ENCODE measurements at places on chromosomes 5 and 9.

DNA sequence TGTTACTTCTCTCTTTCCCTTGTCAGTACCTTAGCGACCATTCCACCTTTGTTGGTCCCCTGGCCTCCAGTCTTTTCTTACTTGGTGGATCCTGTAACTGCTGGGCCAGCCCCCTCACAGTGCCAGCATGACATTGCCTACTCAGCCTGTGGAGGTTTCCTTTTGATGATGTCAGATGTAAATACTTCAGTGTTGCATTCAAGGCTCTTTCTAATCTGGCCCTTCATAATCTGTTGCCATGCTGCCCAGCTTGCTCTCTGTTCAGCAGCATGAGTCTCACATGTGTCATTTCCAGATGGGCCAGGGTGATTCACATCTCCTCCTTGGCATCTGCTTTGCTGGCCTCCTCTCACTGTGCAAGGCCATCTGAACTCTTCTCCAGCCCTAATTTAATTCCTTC is 57.1 kb downstream of the MAST4 start:
- H3K4me3 ChIP-seq, result no peak overlapping the region
- no peaks in the 10 kb centered on the region for H3K36me3 ChIP-seq
- H3K27me3 ChIP-seq, result no peaks in the 10 kb centered on the region
- no peak overlapping the region for H3K27ac ChIP-seq
- DNase-seq, result peak; percentile 54

GRCh38 chr9:116218399-116218798 is 64.8 kb downstream of the PAPPA start:
- peaks cover 2% of the 10 kb centered on the region for H3K36me3 ChIP-seq
- H3K4me3 ChIP-seq, result no peak overlapping the region
- H3K27me3 ChIP-seq, result no peaks in the 10 kb centered on the region
- H3K27ac ChIP-seq, result no peak overlapping the region

- H3K36me3 ChIP-seq, result no peaks in the 10 kb centered on the region
- H3K4me3 ChIP-seq, result no peak overlapping the region
- H3K4me1 ChIP-seq, result no peaks in the 10 kb centered on the region
- no peaks in the 10 kb centered on the region for H3K27me3 ChIP-seq
- DNase-seq, result no peak
- H3K27ac ChIP-seq, result no peak overlapping the region
These were observed 40.3 kb downstream of the RGMB start for GRCh38 chr5:98813755-98814154.

DNA sequence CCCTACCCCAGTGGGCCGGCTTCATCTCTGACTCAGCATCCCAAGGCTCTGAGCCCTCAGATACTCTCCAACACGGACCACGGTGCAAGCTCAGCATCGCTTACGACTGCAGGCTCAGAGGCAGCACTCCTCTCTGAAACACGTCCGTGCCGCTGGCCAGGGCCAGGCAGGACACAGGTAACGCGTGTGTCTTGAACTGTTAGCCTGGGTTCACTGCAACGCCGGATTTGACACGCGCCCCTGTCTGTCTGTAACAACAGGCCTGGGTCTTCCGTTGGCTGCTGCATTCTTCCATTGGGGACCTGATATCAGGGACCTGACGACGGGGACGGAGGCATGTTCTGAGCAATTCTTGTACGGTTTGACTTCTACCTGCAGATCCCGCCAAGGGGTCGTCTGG is 6.4 kb downstream of the SLC6A3 start:
- H3K27me3 ChIP-seq, result peaks cover 11% of the 10 kb centered on the region
- H3K27ac ChIP-seq, result no peak overlapping the region
- no peak overlapping the region for H3K4me3 ChIP-seq
- no peaks in the 10 kb centered on the region for H3K36me3 ChIP-seq

GRCh38 chr9:16138561-16139491 is 586.0 kb downstream of the CCDC171 start:
- no peaks in the 10 kb centered on the region for H3K27me3 ChIP-seq
- no peaks in the 10 kb centered on the region for H3K36me3 ChIP-seq
- no peak overlapping the region for H3K4me3 ChIP-seq
- peaks cover 8% of the 10 kb centered on the region for H3K4me1 ChIP-seq

DNA sequence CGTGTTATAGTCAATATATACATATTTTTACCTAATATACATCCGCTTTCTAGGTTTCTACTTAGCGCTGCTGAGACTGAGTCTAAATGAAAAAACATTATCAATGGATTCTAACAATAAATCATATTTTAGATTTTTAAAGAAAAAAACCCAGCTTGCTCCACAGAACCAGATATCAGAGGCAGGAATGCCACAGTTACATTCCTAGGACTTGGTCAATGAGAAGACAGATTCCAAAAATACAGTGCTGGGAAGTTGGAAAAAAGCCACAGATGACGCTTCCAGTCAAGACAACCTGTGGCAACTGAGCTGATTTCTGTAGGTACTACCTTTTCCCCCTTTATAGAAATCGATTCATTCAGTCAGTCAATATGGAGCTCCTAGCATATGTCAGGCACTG is 577 bp upstream of the CCDC112 start:
- no peaks in the 10 kb centered on the region for H3K36me3 ChIP-seq
- peak; percentile 76 for DNase-seq
- H3K27ac ChIP-seq, result no peak overlapping the region
- H3K27me3 ChIP-seq, result no peaks in the 10 kb centered on the region
- no peak overlapping the region for H3K4me3 ChIP-seq
- peaks cover 4% of the 10 kb centered on the region for H3K4me1 ChIP-seq

DNA sequence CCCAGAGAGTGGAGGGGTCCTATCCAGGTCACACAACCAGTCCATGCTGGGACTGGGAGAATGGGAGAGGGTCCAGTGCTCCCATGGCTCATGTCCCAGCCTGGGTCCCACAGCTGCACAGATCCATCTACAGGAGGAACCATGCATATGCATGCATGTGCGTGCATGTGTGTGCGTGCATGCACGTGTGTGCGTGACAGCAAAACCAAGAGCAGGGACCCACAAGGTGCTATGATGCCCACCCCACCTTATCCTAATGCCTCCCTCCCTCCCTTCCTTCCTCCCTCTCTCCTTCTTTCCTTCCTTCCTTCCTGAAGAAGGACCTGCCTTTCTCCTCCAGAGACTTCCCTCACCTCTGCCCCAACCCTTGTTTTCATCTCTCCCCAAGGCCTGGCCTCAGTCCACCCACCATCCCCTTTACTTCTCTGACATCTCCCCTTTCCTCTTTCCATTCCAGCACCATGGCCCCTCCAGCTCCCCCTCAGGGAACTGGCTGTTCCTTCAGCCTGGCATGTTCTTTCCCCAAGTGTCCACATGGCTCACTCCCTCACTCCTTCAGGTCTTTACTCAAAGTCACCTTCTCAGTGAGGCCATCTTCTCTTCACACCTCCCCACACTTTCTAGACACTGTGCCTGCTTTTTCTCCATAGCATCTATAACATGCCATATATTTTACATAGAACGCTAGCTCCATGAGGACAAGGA is 21.8 kb downstream of the AQP7 start:
- H3K27ac ChIP-seq, result no peak overlapping the region
- peaks cover 7% of the 10 kb centered on the region for H3K4me1 ChIP-seq
- H3K4me3 ChIP-seq, result no peak overlapping the region
- DNase-seq, result no peak
- no peaks in the 10 kb centered on the region for H3K36me3 ChIP-seq

- peaks cover 6% of the 10 kb centered on the region for H3K36me3 ChIP-seq
- H3K4me3 ChIP-seq, result peak overlapping the region; percentile 99
- no peaks in the 10 kb centered on the region for H3K4me1 ChIP-seq
These were observed 703 bp downstream of the FAM120AOS start for GRCh38 chr9:93452710-93453046.

DNA sequence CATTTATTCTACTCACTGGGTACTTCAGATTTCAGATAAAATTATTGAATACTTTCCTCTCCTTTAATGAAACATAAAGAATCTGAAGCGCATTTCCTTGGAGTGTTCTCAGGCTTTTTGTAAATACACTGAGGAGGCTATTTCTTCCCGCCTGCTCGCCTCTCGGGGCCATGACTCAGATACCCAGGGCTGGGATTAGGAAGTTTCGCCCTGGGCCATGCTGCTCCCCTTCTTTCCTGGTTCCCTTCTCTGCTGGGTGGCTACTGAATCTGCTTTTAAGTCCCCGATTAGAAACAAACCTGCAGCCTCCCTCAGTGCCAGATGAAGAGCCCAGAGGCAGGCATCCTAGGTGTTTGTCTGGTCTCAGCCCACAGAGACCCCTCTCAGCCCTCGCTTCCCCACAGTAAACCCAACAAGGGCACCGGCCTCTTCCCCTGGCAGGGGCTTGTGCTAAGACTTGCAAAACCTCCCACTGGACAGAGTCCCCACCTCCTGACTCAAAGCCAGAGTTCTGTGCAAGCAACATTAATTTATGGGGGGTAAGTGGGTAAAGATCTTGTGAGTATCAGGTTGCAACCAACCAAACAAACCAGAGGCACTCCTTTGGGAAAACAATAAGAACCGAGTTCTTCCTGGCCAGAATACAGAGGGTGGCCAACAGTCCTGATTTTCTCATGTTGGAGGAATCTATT is 30.7 kb upstream of the IRX1 start:
- no peaks in the 10 kb centered on the region for H3K4me1 ChIP-seq
- H3K27me3 ChIP-seq, result no peaks in the 10 kb centered on the region
- no peak overlapping the region for H3K4me3 ChIP-seq
- no peak for DNase-seq
- no peaks in the 10 kb centered on the region for H3K36me3 ChIP-seq

- no peak for DNase-seq
- no peak overlapping the region for H3K4me3 ChIP-seq
- H3K4me1 ChIP-seq, result no peaks in the 10 kb centered on the region
- peaks cover 6% of the 10 kb centered on the region for H3K36me3 ChIP-seq
- H3K27ac ChIP-seq, result no peak overlapping the region
These were observed 1.0 kb downstream of the FAM200C start for GRCh38 chr5:160398806-160399205.

DNA sequence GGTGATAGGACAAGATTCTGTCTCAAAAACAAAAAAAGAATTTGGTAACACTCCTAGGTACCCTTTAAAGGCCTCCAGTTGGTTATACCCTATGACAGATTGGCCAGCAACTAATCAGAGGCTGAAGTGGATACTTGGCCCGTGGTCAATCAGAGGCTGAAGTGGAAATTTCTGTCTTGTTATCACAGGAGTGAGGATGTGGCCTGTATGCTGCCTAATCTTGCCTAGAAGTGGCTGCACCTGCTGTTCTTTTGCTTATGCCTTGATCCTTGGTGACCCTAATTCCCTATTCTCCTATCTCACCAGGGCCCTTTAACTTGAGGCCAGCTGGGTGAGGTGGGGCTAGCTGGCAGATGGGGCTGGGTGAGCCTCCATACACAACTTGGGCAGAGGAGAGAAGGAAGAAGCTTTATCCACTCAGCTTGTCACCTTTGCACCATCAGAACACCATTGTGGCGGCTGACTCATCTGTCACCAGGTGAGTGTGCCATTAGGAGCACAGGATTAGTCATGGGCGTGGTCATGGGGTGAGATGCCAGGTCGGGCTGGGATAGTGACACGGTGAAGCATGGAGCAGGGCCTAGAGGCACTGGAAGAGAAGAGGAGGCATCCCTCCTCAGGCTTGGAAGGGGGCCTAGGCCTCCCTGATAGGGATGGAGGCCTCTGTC is 41.5 kb downstream of the SAR1B start:
- no peaks in the 10 kb centered on the region for H3K27me3 ChIP-seq
- no peaks in the 10 kb centered on the region for H3K36me3 ChIP-seq
- no peak overlapping the region for H3K27ac ChIP-seq
- no peak overlapping the region for H3K4me3 ChIP-seq
- H3K4me1 ChIP-seq, result no peaks in the 10 kb centered on the region

DNA sequence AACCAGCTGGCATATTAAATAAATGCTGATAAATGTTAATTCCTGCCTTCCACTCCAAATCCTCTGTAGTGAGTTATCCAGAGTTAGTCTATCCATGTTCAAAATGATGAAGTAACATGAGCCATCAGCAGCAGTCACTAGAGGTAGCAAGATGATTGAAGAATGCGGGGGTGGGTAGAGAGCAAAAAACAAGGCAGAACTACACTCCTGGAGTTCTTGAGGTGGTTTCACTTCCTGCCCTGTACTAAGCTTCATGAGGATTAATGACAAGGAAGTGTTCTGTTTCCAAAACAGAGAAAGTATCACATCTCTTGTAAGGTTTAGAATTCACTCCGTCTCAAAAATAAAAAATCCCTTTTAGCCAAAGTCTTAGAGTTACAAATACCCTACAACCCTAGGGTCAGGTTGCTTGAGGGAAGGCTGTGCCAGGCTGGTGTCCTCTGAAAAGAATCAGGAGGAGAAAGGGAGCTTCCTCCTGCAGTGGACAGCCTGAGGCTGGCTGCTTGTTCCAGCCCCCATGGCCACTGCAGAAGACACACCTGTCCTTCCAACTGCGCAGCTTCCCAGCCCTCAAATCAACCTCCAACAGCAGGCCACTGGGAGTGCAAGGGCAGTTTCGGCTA is 180.2 kb downstream of the DENND1A start:
- H3K4me3 ChIP-seq, result no peak overlapping the region
- no peak overlapping the region for H3K27ac ChIP-seq
- no peaks in the 10 kb centered on the region for H3K36me3 ChIP-seq
- H3K4me1 ChIP-seq, result peaks cover 3% of the 10 kb centered on the region
- H3K27me3 ChIP-seq, result no peaks in the 10 kb centered on the region
- no peak for DNase-seq

DNA sequence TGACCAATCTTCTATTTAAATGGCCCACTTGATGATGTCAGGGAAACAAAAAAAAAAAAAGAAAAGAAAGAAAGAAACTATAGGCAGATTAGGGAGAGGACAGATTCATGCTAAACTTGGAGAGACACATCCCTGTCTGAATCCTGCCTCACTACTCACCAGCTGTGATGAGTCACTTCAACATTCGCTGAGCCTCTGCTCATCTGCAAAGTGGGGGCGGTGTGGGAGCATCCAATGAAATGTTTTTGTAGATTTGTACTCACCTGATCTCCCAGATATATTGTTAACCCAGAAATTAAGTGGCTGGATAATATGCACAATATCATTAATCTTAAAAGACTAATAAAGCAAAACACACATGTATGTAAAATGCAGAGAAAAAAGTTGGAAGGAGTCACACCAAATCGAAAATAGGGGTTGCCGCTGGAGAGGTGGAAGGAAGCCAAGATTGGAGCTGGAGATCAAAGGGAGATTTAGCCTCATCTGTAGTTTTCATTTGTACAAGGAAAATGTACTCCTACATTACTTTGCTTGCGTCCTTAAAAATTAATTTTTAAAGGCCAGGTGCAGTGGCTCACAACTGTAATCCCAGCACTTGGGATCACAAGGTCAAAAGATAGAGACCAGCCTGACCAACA is 17.0 kb upstream of the ERGIC1 start:
- no peaks in the 10 kb centered on the region for H3K4me1 ChIP-seq
- H3K27ac ChIP-seq, result no peak overlapping the region
- peak; percentile 45 for DNase-seq
- H3K4me3 ChIP-seq, result no peak overlapping the region

DNA sequence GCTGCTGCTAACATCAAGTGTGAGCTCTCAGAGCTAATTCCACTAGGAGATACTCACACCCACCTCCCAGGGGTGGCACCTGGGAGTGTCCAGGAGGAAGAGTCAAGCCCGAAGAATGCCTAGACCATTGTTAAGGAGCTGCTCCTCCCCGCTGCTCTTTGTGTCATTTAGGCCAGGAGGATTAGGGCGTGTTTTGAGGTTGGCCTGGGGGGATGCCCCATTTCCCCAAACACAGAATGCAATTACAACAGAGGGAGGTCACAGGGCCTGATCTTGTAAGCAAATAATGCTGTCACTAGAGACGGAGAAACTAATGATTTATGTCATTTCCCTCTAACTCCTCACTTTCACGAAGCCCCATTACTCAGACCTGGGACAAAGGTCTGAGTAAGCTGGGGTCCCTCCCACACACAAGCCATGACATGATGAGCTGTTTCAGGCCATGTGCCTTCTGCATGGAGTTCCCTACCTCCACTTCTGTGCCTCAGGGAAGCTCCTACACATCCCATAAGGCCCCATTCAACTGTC is 312.5 kb downstream of the ACTL7B start:
- peak; percentile 54 for DNase-seq
- peaks cover 2% of the 10 kb centered on the region for H3K4me1 ChIP-seq
- no peak overlapping the region for H3K27ac ChIP-seq
- H3K27me3 ChIP-seq, result no peaks in the 10 kb centered on the region
- no peaks in the 10 kb centered on the region for H3K36me3 ChIP-seq
- no peak overlapping the region for H3K4me3 ChIP-seq
